ENCODE measurements at places on chromosomes 6 and 20. TPM values are rescaled to one million over a fixed set of nuclear protein-coding genes. Genes with fewer than 3 reads are reported as not detected.

- peak; percentile 39 for DNase-seq
- H3K4me3 ChIP-seq: peak overlapping the region; percentile 99
- H3K27ac ChIP-seq: peak overlapping the region; percentile 99
- peaks cover 10% of the 10 kb centered on the region for H3K36me3 ChIP-seq
- peaks cover 29% of the 10 kb centered on the region for H3K4me1 ChIP-seq
Observed at GRCh38 chr6:20402342-20403069, 827 bp downstream of the E2F3 start.

BTN1A1 gene
- not detected for total RNA-seq

DNA sequence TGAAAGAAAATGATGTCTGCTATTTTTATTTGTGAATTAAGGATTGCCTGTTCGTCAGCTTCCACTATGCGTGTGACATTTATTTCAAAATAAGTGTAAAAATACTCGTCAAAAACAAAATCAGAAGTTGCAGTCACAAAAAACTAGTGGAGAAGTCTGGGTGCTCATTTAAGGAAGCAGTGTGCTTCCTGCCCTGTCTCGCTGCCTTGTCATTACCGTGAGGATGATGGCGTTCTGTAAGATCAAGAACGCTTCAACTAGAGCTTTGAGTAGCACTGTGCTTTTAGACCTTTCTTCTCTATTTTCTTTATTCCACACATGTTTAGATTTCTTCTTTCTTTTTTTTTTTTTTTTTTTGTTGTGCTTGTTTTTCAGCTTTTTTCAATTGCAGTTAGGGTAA lies 186.9 kb downstream of the TBC1D7 start:
- no peak overlapping the region for H3K4me3 ChIP-seq
- H3K27ac ChIP-seq: no peak overlapping the region
- H3K4me1 ChIP-seq: peaks cover 36% of the 10 kb centered on the region
- no peak for DNase-seq
- no peaks in the 10 kb centered on the region for H3K27me3 ChIP-seq
- no peaks in the 10 kb centered on the region for H3K36me3 ChIP-seq

GRCh38 chr6:16437984-16438383 lies 199.6 kb downstream of the GMPR start:
- H3K36me3 ChIP-seq: no peaks in the 10 kb centered on the region
- H3K27me3 ChIP-seq: no peaks in the 10 kb centered on the region
- no peak for DNase-seq
- H3K27ac ChIP-seq: no peak overlapping the region

- H3K4me3 ChIP-seq: peak within 1 kb of the TSS; percentile 92
- H3K36me3 ChIP-seq: no peaks in the 10 kb centered on the region
- peaks cover 33% of the 10 kb centered on the region for H3K4me1 ChIP-seq
- peak; percentile 74 for DNase-seq
- peak within 1 kb of the TSS; percentile 97 for H3K27ac ChIP-seq
Observed at GRCh38 chr20:56358600-56359211, at the start of gene FAM210B. Gene FAM210B (plus strand): TSS chr20:56358974. CDS start chr20:56359006, 32 bp downstream.

DNA sequence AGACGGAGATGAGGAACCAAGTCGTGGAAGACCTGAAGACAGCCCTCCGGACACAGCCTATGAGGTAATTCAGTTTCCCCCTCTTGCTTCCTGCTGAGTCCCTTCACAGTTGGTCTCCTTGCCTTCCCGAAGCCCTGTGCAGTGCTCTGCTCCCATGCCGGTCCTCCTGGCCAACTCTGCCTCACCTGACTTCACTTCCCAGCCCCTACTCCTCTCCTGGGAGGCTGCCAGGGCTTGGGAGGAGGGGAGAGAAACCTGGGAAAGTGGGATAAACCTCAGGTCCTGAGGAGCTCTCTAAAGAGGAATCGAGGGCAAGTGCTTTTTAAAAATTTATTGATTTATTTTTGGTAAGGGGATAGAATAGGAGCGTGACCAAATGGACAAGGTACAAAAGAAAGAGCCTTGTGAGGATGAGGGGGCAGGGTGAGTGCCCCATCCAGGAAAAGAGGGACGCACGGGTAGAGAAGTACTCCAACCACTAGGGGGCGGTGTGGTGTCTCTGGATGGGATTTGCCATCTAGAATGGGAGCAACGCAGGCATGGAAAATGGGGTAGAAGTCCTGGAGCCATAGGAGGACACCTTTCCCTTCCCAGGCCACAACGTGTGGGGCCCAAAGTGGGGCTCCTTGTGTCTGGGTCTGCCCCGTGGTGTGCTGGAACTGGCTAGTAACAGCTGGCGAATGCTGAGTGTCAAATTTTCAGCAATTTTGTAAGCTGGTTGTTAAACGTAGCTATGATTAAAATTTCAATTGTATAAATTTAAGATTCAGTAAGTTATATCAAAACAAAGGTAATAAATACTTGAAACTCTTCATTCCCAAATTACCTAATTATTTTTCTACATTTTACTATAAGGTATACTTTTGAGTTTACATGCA lies 69.0 kb downstream of the MOCS1 start:
- no peak overlapping the region for H3K4me3 ChIP-seq
- peak; percentile 68 for DNase-seq
- H3K27ac ChIP-seq: no peak overlapping the region

- no peak for DNase-seq
- H3K27ac ChIP-seq: no peak overlapping the region
- H3K36me3 ChIP-seq: peaks cover under 1% of the 10 kb centered on the region
- no peaks in the 10 kb centered on the region for H3K27me3 ChIP-seq
- H3K4me1 ChIP-seq: peaks cover 8% of the 10 kb centered on the region
Observed at GRCh38 chr6:97214671-97215070, 68.3 kb downstream of the MMS22L start.

DNA sequence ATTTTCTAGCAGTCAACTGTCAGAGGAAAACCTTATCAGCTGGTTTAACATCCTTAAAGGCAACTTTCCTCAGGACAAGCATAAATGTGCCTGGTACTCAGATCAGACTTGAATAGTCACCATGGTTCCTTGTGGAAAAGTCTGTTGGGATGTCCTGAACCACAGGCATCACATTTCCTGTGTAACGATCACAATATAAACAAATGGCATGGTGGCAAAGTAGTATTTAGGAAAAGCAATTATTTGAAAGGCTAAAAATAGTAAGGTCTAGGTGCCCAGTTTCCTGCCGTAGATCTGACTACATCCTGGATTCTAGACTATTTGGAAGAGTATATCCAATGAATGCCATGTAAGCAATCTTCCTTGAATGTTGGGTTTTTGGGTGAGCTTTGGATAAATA lies 271.9 kb upstream of the AGPAT4 start:
- no peak for DNase-seq
- no peak overlapping the region for H3K4me3 ChIP-seq
- H3K4me1 ChIP-seq: peaks cover 6% of the 10 kb centered on the region
- H3K36me3 ChIP-seq: peaks cover 3% of the 10 kb centered on the region

ASF1A gene
- 40.1 TPM for total RNA-seq

RBM12 gene
- 191 TPM for total RNA-seq

DNA sequence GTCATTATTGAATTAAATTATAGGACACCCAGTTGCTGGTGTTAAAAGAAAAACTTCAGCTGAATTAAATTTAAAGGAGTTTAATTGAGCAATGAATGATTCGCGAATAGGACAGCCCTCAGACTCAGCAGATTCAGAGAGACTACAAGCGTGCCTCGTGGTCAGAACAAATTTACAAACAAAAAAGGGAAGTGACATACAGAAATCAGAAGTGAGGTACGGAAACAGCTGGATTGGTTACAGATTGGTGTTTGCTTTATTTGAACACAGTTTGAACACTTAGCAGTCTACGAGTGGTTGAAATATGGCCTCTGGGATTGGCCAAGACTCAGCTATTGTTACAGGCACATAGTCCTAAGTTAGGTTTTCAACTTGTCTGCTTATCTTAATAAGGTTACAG lies 25.8 kb upstream of the TNFRSF21 start:
- peaks cover 3% of the 10 kb centered on the region for H3K27me3 ChIP-seq
- no peak overlapping the region for H3K4me3 ChIP-seq
- peaks cover 3% of the 10 kb centered on the region for H3K36me3 ChIP-seq
- no peak overlapping the region for H3K27ac ChIP-seq
- H3K4me1 ChIP-seq: no peaks in the 10 kb centered on the region
- DNase-seq: no peak

GRCh38 chr6:30876039-30876730 lies 8.1 kb upstream of the DDR1 start:
- no peaks in the 10 kb centered on the region for H3K27me3 ChIP-seq
- DNase-seq: no peak
- no peak overlapping the region for H3K27ac ChIP-seq
- H3K4me3 ChIP-seq: peak overlapping the region; percentile 25
- peaks cover 7% of the 10 kb centered on the region for H3K36me3 ChIP-seq
- H3K4me1 ChIP-seq: peaks cover 34% of the 10 kb centered on the region

UBR2 gene
- 22.4 TPM for total RNA-seq

DNA sequence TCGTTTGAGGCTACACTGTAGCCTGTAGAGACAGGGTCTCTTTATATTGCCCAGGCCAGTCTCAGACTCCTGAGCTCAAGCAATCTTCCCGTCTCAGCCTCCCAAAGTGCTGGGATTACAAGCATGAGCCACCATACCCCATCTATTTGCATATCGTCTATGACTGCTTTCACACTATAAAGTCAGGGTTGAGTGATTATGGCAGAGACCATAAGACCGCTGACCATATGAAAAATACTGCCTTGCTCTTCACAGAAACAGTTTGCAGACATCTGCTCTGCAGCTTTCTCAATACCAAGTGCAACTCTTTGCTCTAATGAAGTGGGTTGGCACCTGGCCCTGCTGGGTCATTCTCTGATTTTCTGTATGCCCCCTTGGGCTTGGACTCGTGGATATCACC lies 79.5 kb upstream of the PAK5 start:
- H3K27ac ChIP-seq: no peak overlapping the region
- DNase-seq: no peak
- H3K4me1 ChIP-seq: no peaks in the 10 kb centered on the region

- no peaks in the 10 kb centered on the region for H3K27me3 ChIP-seq
- no peak for DNase-seq
- no peak overlapping the region for H3K4me3 ChIP-seq
- H3K27ac ChIP-seq: no peak overlapping the region
- H3K4me1 ChIP-seq: peaks cover 15% of the 10 kb centered on the region
Observed at GRCh38 chr6:5958921-5959320, 47.8 kb downstream of the NRN1 start.

DNA sequence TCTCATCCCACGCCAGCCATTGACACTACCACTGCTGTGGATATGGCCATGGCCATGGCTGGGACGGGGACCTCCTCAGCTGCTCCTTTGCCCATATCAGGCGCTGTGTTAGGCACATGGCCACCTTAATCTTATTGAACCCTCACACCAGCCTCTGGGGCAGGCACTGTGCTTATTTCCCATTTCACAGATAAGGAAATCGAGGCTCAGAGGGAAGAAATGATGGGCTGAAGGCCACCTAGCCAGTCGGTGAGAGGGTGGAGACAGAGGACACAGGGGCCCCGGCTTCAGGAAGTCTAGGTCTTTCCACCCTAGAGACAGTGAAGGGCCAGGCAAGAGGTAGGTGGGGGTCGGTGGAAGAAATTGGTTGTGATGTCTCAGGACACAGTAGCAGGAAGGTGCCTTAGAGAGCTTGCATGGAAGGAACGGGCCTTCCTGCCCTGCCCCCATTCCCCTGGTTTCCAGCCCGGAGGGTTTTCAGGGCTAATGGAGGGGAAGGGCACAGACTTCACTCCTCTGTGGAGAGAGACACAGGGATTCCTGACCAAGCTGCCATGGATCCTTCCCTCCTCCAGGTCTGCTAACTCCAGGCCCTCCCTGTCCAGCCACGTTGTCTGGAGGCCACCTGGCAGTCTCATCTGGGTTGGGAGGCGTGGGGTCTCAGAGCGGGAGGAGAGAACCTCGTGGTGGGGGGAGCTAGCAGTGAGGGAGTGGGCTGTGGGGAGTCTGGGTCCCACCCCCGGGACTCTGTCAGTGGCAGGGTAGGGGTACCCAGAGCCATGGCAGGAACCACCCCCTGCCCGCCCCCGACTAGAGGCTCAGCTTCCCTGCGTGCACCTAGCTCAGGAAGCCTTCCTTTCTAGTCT lies 120.4 kb downstream of the VEGFA start:
- no peak for DNase-seq
- H3K4me3 ChIP-seq: no peak overlapping the region
- peaks cover 6% of the 10 kb centered on the region for H3K4me1 ChIP-seq
- no peaks in the 10 kb centered on the region for H3K36me3 ChIP-seq
- peaks cover 15% of the 10 kb centered on the region for H3K27me3 ChIP-seq

GRCh38 chr6:44797746-44798145 lies 410.2 kb downstream of the CDC5L start:
- H3K27me3 ChIP-seq: no peaks in the 10 kb centered on the region
- H3K4me1 ChIP-seq: peaks cover 43% of the 10 kb centered on the region
- DNase-seq: no peak
- no peaks in the 10 kb centered on the region for H3K36me3 ChIP-seq
- no peak overlapping the region for H3K27ac ChIP-seq
- H3K4me3 ChIP-seq: no peak overlapping the region

- no peak overlapping the region for H3K27ac ChIP-seq
- H3K4me3 ChIP-seq: no peak overlapping the region
- peaks cover 7% of the 10 kb centered on the region for H3K4me1 ChIP-seq
- peak; percentile 78 for DNase-seq
- peaks cover 10% of the 10 kb centered on the region for H3K27me3 ChIP-seq
Observed at GRCh38 chr6:43263314-43264178, 20.3 kb downstream of the TTBK1 start.

- DNase-seq: no peak
- no peaks in the 10 kb centered on the region for H3K4me1 ChIP-seq
- peaks cover 4% of the 10 kb centered on the region for H3K36me3 ChIP-seq
- no peaks in the 10 kb centered on the region for H3K27me3 ChIP-seq
- H3K27ac ChIP-seq: no peak overlapping the region
- H3K4me3 ChIP-seq: no peak overlapping the region
Observed at GRCh38 chr6:52115145-52115741, 27.8 kb upstream of the PKHD1 start.

DNA sequence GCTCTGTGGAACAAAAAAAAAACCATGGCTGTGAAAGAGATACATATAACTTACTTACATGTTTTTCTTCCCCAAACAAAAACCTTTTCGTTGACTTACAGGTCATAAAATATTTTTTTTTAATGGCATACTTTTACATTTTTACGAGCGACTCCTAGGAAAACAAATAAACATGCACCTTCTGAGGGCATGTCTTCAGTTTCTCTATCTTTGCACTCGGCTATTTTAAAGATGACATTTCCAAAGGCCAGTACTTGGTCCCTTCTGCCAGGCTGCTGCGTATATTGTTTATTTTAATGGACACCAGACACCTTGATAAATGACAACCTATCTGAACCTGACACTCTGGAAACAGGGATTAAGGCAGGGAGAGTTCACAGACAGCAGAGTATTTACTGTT lies 49.4 kb downstream of the PIGU start:
- H3K27me3 ChIP-seq: no peaks in the 10 kb centered on the region
- no peak overlapping the region for H3K4me3 ChIP-seq
- H3K4me1 ChIP-seq: peaks cover 11% of the 10 kb centered on the region
- DNase-seq: no peak

Data from neural crest cell (in vitro differentiated cells).